Activated T-cell treated with anti-CD3 and anti-CD28 coated beads, Interleukin-2, amount 50 U/mL, for 24 hours (primary cell): ENCODE measurements at places on chromosomes 1 and 21.

GRCh38 chr1:8533124-8533523 is 215.2 kb downstream of the SLC45A1 start:
- no peak for DNase-seq

DNA sequence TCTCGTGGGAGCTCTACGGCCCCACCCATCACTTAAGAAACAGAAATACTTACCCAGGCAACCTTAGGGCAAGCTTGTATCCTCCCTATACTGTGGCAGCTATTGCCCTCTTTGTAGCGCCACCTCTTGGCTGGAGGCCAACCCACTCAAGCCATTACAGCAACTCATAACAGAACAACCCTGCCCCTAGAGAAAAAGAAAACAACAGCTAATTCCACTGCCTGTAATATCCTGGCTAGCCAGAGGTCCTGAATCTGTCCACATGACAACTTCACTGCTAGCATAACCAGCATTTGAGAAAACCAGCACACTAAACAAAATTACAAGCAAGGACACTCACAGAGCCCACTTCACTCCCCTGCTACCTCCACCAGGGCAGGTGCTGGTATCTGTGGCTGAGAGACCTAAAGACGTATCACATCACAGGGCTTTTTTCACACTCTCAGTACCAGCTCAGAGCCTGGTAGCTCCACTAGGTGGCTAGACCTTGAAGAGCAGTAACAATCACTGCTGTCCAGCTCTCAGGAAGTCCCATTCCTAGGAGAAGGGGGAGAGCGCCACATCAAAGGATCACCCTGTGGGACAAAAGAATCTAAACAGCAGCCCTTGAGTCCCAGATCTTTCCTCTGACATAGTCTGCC is 14.5 kb upstream of the MX1 start:
- no peak for DNase-seq

- peak; percentile 79 for DNase-seq
Observed at GRCh38 chr1:110962892-110963690, 631 bp downstream of the LRIF1 start.

DNA sequence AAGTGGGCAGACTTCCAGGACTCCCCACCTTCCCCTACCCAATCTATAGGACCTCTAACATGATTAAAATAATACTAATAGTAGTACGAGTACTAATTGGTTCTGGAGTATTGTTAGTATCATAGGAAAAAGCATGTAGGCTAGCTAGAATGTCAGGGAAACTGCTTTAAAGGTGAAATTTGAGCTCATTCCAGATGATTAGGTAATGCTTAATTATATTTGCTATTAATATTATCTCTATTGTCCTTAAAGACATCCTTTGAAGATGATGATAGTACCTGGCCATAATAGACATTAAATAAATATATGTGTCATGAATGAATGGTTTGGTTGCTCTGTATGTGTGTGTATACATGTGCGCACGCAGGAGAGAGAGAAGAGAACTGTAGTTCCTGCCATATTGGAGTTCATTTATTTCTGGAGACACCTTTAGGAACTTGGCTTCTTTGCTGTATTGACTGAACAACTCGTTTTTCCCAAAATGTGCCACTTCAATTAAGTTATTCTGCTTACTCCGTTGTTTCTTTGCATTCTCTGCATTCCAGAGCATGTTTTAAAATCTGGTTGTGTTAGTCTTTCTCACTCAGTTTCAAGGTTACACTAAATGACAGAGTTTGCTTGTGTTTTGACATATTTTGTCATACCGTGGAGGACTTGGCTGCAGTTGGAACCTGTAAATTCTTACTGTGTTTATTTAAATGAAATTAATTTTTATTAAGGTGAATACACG is 117.1 kb downstream of the OSBPL9 start:
- DNase-seq = no peak

GRCh38 chr1:95954585-95954984 is 720.6 kb downstream of the RWDD3 start:
- no peak for DNase-seq

DNA sequence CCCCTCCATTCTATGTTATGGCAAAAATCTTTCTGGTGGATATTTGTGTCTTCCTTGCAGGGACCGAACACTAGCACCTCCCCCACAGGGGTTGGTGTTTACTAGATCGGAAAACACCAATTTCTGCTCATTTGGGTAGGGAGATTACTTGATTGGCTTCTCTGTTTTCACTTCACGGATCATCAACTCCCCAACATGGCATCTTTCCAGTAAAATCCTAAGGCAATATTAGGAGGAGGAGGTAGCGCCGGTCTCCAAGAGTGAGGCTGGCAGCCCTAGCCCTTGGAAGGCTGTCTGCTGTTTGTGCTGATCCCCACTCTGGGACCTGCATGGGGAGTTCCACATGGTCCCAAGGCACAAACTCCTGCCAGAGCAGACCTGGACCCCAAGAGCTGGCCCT is 12.2 kb downstream of the VASH2 start:
- DNase-seq = no peak

DNA sequence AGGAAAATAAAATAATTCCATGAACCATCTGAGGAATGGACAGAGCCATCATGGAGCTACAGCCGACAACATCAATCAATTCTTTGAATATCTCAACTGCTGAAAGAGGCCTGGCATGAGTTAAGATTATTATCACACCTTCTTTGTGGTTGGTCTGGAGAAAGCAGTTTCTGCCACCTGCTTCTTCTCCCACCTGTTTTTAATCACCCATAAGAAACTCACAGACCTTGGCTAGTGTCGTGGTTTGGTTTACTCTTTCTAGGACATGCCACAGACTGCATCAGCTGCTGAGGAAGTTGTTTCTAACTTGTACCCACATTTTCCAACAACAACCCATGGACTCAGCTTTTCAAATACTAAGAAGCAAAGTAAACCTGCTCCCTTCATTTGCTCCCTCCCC is 65.6 kb downstream of the NTPCR start:
- DNase-seq = no peak

DNA sequence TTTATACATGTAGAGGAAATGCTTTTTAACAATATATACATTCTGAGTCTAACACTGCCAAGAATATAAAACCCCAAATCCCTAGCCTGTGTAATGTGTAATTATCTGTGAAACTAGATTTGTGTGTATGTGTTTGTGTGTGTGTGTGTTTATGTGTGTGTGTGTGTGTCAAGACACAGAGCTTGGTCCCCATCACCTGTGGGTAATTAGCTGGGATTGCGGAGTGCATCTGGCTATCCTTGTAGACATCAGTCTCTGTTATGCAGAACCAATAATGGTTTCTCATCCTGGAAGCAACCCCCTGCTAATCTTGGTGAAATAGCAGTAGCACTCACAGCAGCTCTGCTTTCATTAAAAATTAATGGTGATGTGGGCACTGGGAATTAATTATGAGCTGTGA is 26.3 kb upstream of the ST6GALNAC3 start:
- DNase-seq = no peak

- DNase-seq = no peak
Observed at GRCh38 chr21:46361176-46361575, 37.2 kb downstream of the PCNT start.

- no peak for DNase-seq
Observed at GRCh38 chr1:112356765-112357164, 39.2 kb upstream of the CTTNBP2NL start.

DNA sequence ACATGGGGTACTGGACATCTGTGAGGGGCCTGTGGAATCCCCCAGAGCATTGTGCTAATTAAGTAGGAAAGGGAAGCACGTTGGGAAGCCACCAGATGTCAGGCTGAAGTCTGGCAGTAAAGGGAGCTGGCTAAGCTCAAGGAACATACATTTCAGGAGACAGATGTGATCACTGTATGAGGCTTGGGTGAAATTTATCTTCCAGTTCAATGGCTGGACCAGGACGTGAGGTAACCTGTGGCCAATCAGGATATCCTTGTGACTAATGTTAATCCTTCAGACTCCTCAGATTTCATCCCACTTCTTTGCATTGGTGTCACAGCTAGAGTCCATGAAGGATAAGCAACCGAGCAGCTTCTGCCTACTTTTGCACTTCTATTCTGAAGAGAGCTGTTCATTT is 110.2 kb upstream of the APP start:
- no peak for DNase-seq

DNA sequence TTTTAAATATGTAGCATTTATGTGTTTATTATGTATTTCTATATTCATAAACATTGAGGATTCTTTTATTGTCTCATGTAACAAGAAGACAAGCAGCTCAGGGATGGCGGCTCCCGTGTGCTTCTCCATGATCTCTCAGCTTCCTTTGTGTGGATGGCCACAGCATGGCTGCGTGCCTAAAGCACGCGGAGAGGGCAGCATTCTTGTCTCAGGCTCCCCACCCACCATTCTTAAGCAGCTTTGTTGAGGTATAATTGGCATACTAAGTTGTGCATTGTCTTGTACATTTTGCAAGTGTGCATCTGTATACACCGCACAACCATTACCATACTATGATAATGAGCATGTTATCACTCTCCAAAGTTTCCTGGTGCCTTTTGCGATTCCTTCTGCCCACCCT is 81.6 kb downstream of the CAMTA1 start:
- DNase-seq = no peak

GRCh38 chr1:61378494-61379180 is 296.3 kb downstream of the NFIA start:
- DNase-seq = no peak
